IPS DF 19.7 (cell line): ENCODE measurements at places on chromosomes 3 and 15.

DNA sequence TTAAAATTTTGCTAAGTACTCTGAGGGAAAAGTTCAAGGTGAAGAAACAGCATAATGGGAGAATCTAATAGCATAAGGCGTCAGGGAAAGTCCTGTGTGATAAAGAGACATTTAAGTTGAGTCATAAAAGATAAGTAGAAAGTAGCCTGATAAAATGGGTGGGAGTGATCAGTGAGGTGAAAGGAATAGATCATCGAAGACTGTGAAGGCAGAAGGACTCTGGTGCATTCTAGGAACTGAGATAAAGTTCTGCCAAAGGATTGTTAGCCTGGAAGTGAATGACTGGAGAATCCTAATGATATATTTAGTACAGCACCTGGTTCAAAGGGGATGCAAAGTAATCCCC is 149.9 kb downstream of the CFAP20DC start:
- DNase-seq = no peak

DNA sequence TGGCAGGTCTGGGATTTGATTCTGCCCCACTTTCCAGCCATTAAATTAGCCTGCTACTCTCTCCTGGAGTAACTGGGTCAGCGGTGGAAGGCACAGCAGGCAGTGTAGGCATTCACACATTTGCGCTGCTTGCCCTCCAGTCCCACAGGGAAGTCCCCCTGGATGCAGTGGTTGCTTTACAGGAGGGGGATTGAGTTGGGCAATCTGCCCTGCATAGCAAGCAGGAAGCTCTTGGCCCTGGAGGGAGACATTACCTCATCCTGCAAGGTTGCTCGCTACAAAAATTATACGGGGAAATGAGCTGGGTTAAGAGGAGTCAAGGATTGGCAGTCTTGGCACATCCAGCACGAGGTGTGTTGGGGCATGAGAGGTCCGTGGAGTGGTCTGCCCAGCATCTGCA is 14.8 kb downstream of the MCM2 start:
- DNase-seq = no peak

DNA sequence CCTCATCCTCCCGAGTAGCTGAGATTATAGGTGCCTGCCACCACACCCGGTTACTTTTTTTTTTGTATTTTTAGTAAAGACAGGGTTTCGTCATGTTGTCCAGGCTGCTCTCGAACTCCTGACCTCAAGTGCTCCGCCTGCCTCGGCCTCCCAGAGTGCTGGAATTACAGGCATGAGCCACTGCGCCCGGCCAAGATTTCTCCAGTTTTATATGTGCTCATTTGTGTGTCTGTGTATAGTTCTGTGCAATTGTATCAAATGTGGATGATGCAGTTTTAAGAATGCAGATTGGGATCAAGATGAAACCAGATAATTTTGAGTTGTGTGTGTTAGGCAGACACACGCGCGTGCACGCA is 68.3 kb downstream of the SLCO3A1 start:
- DNase-seq = no peak

DNA sequence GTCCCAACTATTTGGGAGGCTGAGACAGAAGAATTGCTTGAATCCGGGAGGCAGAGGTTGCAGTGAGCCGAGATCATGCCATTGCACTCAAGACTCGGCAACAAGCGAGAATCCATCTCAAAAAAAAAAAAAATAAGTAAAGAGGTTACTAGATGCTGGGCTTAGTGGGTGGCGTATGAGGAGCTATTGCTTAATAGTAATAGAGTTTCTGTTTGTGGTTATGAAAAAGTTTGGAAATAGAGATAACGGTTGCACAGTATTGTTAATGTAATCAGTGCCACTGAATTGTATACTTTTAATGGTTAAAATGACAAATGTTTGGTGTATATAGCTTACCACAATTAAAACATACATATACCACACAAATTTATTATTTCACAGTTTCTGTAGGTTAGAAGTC is 14.7 kb upstream of the HHATL start:
- DNase-seq = no peak

DNA sequence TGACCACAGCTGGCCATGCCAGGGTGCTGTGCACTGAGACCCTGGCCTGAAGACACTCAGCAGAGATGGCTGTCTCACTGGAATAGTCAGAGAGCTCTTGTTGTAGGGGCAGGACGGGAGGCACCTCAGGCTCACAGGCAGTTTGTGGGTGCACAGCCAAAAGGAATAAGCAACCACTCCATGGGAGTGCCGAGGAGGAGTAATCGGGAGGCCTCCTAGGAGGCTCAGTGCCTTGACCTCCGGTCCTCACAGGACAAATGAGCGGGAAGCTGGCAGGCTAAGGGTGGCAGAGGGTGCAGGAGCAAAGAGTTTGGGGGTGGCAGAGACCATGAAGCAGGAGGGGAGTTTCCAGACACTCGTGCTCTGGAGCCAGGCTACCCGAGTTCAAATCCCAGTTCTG is 81.7 kb downstream of the SMAD6 start:
- no peak for DNase-seq

- DNase-seq = no peak
These were observed 449.6 kb upstream of the TGFBR2 start for GRCh38 chr3:30156586-30157498.

DNA sequence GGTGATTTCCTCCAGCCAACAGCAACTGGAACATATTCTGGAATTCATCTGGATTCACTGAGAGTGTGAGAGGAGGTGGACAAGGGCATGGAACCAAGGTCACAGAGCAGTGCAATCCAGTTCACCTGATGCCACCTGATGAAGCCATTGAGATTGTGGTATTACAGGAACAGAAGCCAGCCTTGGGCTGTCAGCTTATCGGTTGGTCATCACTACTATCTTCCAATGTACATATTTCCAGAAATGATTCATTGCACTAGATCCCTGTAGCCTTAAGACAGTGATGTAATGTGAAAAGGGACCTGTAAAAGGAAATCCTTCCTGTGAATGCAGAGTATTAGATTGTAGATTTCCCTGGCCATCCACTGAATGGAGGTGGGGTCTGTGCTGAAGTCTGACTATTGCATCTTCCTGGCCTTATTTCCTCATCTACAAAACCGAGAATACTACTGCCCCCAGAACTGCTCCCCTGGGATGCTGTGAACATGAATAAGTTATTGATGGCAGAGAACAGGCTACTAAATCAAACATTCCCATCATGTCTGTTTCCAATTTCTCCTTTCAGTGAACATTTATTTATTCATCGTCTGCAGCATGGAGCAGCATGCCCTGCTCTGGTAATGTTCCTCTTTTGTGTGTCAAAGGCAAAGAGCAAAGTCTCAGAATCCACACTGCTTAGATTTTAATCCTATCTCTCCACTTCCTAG is 47.4 kb upstream of the TPM1 start:
- no peak for DNase-seq

DNA sequence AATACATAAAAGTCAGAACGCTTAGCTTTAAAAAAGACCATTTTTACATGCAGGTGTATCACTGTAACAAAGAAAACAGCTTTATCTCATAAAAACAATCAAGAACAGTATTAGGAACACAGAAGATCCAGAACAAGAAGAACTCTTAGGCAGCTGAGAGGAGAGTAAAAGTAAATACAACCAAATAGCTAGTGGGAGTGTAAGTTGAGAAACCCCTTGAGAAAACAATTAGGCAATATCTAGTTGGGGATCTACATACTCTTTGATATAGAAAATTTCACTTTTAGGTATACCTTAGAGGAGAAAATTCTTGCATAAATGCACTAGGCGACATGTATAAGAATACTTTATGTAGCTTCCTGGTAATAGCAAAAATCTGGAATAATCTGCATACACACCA is 7.5 kb downstream of the TMF1 start:
- DNase-seq = no peak

GRCh38 chr3:42729404-42730145 is 27.0 kb upstream of the HHATL start:
- DNase-seq = no peak
